ENCODE measurements at places on chromosomes 4 and X. TPM values are rescaled to one million over a fixed set of nuclear protein-coding genes. Genes with fewer than 3 reads are reported as not detected.

Gene OPN1MW2
- not detected for total RNA-seq

Gene SLC9A7
- 42.0 TPM for total RNA-seq

- DNase-seq, result no peak
Observed at GRCh38 chr4:139144911-139145551, 32.0 kb downstream of the ELF2 start.

Gene CENPE
- total RNA-seq, result 13.0 TPM

All from osteoblast (primary cell).